ENCODE measurements at places on chromosomes 3 and 15.

DNA sequence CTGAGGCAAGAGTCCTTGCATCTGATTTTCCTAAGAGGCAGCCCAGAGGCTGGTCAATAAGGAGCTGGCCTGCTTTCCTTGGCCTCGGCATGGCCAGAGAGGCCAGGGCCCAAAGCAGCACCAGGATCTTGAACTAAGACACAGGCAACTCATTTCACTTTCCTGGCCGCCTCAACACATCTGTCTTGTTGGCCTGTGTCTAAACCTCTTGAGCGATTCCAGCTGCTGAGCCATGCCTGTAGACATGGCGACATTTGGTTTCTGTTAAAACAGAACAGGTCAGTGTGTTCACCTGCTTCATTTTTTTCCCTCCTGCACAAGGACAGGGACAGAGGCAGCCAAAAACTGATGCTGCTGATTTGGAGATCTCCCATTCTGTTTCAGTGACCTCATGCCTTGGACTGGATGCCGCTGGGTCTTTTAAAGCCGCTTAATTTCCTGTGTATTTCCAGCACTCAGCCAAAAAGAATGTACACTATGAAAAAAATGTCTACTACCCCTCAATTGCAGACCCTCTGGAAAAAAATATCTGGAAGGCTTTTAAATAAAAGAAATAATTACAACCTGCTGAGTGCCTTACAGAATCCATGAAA is 266.6 kb upstream of the ICE2 start:
- no peak for DNase-seq

DNA sequence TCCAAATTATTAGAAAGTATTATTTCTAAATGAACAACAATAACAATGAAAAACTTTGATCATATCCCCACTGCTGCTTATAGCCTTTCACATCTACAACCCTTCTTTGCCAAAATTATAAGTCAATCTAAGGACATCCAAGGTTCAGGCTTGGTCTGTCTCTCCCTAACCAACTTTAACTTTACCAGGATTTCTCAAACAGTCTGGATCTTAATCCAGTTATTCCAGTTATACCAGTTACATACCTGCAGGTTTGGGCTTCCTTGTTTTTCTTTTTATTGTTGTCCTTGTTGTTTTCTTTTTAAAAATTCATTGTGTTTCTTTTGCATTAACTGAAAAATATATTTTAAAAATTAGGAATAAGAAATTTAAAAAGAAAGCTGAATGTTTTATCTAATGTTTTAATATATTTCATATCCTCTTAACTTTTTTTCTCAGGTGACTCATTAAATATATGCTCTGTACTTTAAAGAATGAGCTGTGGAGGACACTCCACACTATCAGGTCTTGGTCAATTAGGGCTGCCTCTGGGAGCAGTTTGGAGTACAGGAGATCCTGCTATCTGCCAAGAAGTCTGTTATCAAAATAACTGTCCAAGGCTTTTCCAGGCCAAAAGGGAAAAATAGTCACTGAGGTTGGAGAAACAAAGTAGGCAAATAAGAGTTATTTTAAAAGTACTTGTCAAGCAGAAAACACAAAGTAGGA is 421.4 kb downstream of the EPHA6 start:
- no peak for DNase-seq

- no peak for DNase-seq
Observed at GRCh38 chr3:193865896-193866480, 270.0 kb upstream of the HES1 start.

GRCh38 chr3:170632780-170633179 is 46.9 kb upstream of the SLC7A14 start:
- no peak for DNase-seq

DNA sequence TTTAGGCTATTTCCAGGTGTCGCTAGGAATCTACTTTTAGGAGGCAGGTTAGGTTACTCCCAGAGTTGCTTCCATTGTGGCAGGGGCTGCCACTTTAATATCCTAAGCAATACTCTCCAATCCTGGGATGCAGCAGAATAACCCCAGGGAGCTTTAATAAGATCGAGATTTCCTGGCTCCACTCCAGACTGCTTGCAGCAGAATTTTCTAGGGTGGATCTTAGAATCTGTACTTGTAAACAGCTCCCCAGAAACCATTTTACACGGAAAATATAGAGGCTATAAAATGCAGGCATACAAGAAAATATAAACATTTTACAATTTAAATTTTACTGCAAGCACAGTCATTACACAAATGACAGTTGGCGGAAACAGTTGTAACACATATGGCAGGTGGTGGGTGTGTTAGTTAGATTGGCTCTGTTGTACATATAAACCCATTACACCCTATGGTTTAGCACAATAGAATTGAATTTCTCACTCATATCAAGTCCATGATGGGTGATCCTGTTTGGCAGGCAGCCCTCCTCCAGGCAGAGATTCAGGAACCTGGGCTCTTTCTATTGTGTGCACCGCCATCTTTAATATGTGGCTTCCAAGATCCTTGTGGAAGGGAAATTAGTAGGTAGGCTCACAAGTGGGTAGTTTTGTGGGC is 35.0 kb upstream of the TNFAIP8L3 start:
- no peak for DNase-seq
